ENCODE measurements at places on chromosomes 2 and 18. TPM values are rescaled to one million over a fixed set of nuclear protein-coding genes. Genes with fewer than 3 reads are reported as not detected.

- DNase-seq = no peak
Observed at GRCh38 chr18:35682281-35682867, 100.8 kb downstream of the GALNT1 start.

GRCh38 chr2:240783819-240784621 lies 36.0 kb downstream of the KIF1A start:
- no peak for DNase-seq

Gene RAB31
- total RNA-seq = 0.11 TPM

DNA sequence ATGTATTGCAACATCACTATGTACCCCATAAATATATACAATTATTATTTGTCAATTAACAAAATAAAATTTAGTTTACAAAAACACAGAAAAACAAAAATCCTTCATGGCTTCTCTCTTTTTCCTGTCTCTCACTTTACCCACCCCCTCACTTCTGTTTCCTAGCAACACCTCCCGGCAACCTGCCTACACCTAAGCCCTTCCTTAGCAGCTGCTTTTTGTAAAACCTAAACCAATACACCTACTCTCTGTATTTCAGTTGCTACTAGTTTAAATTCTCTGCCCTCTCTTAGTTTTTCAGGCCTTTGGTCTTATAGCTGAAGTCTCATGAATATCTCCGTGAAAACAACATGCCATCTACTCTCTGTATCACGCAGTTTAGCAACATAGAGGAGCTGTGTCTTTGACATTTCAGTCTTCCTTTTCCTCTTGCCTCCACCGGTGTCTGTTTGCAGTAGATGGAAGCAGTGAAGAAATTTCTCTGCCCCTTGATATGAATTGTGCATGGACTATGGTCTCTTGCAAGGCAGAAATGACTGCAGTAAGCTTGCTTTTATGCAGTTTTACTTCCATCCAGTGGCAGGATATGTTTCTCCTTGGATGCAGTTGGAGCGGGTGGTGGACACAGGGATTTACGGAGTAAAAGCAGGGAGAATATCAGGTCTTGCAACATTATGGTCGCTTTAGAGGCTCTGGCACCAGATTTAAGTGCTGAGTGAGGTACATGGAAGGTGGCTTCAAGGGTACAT lies 42.0 kb upstream of the ZDBF2 start:
- no peak for DNase-seq

DNA sequence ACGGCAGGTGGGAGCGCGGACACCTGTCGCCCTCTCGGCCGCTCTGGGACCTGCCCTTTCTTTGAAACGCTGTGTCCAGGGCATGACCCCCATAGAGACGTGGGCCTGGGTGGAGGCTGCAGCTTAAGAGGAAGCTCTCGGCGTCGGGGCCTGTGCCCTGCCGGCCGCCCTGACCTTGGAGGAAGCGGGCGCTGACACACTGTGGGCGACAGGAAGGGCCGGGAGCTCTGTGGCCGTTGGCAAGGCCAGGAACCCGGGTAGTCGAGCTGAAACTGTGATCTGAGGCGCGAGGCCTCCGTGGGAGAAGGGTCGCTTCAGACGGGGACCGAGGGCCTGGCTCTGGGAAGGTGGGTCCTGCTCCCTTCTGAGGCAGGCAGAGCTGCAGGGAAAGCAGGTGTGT lies 28.2 kb downstream of the KCNG2 start:
- DNase-seq = no peak

DNA sequence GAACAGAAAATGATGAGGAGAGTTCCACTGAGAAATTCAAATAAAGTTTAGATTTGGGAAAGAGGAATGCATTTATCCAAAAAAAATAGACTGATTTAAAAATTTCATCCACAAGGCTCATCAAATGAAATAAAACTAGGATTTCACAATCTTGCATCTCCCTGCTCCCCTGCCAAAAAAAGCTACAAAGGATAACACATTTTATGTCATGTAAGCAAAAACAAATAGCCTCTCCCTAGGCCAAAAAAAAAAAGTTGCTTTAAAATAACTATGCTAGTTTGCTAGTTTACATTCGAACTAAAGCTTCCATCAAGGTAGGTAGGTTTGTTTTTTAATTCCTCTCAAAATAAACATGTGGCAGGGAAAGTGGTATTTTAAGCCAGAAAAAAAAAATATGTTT lies 465.5 kb upstream of the ID2 start:
- DNase-seq = no peak

DNA sequence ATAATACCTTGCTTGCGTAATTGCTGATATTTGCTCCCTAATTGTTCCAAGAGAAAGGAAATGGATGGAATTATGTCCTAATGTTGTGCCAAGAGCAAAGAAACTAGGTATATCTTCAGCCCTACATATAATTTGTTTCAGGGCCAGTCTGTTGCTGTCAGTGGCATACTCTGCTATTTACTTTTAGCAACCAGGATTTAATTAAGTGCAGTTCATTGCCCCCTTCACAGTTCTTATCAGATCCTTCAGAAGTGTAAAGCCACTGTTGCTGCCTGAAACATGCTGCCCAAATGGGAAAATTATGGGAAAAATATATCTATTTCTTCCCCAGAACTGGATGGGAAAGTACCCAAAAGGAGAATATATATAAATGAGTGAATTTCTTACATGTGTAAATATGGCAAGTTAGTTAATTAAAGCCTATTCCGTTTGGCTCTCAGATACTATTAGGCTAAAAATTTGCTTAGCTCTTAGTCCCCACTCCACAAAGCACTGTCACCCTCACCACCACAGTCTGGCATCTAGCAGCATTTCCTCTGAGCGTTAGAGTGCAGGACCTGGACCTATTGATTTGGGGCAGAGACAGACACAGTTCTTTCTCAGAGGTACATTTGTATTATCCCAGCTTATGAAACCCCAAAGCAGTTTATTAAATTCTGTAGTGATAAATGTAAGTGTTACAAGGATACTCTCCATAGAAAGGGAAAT lies 72.8 kb upstream of the DTNA start:
- DNase-seq = no peak

Gene SPDYA
- total RNA-seq = 12.4 TPM

- DNase-seq = no peak
Observed at GRCh38 chr18:75854174-75854573, 426.7 kb upstream of the SMIM21 start.

DNA sequence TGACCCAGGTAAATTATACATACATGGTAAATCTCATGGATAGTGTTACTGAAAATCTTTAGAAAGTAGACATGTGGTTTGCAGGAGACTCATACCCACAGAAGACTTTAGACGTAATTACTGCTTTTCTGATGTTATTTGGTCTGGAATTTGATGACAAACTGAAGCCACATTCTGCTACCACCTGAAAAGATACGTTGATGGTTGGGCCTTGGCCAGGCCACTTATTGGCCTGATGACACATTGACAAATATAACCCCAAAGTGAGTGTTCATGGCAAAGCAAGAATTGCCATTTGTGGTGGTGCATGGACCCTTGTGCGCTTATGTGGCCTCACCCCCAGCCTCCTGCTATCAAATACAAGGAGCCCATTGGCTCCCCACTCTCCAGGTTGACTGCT lies 155.6 kb downstream of the METTL4 start:
- DNase-seq = no peak

GRCh38 chr2:238027058-238027457 lies 33.7 kb upstream of the SCLY start:
- DNase-seq = no peak

DNA sequence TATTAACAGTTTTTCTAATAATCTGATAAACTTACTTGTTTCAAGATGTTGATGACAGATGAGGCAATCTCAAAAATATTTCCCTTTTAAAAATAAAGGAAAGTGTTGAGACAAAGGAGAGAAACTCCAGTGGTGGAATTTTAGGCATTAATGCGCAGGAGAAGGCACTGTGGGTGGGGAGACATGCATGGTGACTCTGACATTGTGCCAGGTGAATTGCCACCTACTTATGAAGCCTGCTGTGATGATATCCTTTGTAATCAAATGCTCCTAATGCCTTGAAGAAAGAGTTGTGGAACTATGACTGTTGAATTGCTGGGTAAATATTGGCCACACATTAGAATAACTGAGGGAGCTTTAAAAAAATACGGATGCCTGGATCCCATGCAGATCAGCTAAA lies 101.4 kb downstream of the PLA2R1 start:
- no peak for DNase-seq

- no peak for DNase-seq
Observed at GRCh38 chr2:232898592-232899543, 28.8 kb downstream of the SNORC start.

Gene INHBB
- not detected for total RNA-seq

- no peak for DNase-seq
Observed at GRCh38 chr18:49722477-49722876, 90.9 kb downstream of the ACAA2 start.

Gene CREG2
- not detected for total RNA-seq

GRCh38 chr2:240464514-240465241 lies 29.2 kb downstream of the GPC1 start:
- no peak for DNase-seq

GRCh38 chr18:13762690-13763439 lies 36.4 kb downstream of the RNMT start:
- no peak for DNase-seq
